ENCODE measurements at places on chromosomes 4 and X. TPM values are rescaled to one million over a fixed set of nuclear protein-coding genes. Genes with fewer than 3 reads are reported as not detected.

DNA sequence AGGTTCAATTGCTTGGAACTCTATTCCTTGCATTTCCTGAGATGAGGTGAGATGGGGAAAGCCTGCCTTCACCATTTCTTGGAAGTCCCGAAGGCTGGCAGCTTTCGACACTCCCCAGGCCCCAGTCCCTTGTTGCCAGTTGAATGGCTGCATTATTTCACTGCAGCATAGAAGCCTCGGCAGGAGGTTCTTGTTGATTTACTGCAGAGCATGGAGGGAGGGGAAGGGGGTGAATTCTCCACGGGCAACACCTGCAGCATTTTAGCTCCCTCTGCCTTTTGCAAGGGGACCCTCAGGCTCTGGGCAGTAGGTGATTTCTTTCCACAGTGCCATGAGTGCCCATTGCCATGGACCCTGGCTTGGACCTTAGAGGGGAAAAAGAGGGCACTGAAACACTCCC is 10.7 kb upstream of the BCLAF3 start:
- H3K4me1 ChIP-seq = no peaks in the 10 kb centered on the region
- no peak for DNase-seq

- H3K27ac ChIP-seq = no peak overlapping the region
- no peak overlapping the region for H3K4me3 ChIP-seq
- H3K36me3 ChIP-seq = no peaks in the 10 kb centered on the region
Measured at GRCh38 chr4:24298911-24299310, 285.4 kb downstream of the DHX15 start.

GRCh38 chr4:169807934-169808509 is 50.3 kb upstream of the HPF1 start:
- H3K4me1 ChIP-seq = no peaks in the 10 kb centered on the region
- no peaks in the 10 kb centered on the region for H3K36me3 ChIP-seq
- no peak overlapping the region for H3K27ac ChIP-seq
- H3K4me3 ChIP-seq = no peak overlapping the region
- no peaks in the 10 kb centered on the region for H3K27me3 ChIP-seq
- no peak for DNase-seq

DNA sequence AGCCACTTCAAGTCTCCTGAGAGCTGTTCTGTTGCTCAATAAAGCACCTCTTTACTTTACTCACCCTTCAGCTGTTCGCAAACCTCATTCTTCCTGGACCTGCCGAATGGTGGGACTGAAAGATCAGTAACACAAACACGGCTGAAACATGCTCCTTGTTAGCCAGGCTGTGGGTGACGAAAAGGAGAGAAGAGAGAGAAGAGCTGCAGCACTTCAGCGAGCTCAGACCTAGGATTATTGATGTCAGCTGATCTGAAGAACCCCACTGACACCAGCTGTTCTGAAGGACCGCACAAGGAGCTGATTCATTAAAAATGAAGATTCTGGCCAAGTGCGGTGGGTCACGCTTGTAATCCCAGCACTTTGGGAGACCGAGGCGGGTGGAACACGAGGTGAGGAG is 2020.0 kb upstream of the ADGRL3 start:
- no peaks in the 10 kb centered on the region for H3K27me3 ChIP-seq
- no peaks in the 10 kb centered on the region for H3K4me1 ChIP-seq
- H3K36me3 ChIP-seq = no peaks in the 10 kb centered on the region
- no peak overlapping the region for H3K27ac ChIP-seq

The RHOXF2B gene
- not detected for polyA plus RNA-seq

The CSAG3 gene
- polyA plus RNA-seq = not detected

The SOD3 gene
- 2.6 TPM for polyA plus RNA-seq

The NKX6-1 gene
- not detected for polyA plus RNA-seq
